Psoas muscle (tissue), 8 donors: ENCODE measurements at places on chromosomes 2 and 18. TPM values are rescaled to one million over a fixed set of nuclear protein-coding genes. Genes with fewer than 3 reads are reported as not detected.

Gene ASTL
- not detected for total RNA-seq

Gene FTCDNL1
- total RNA-seq = 22.1 TPM

- H3K36me3 ChIP-seq = peaks cover 4% of the 10 kb centered on the region
- DNase-seq = no peak
- no peak overlapping the region for H3K27ac ChIP-seq
- no peaks in the 10 kb centered on the region for H3K27me3 ChIP-seq
These were observed 35.6 kb downstream of the EIF2AK3 start for GRCh38 chr2:88591698-88592097.

GRCh38 chr2:1774929-1775328 is 30.6 kb upstream of the PXDN start:
- no peaks in the 10 kb centered on the region for H3K4me1 ChIP-seq
- H3K4me3 ChIP-seq = no peak overlapping the region
- no peaks in the 10 kb centered on the region for H3K27me3 ChIP-seq
- H3K27ac ChIP-seq = no peak overlapping the region
- H3K36me3 ChIP-seq = no peaks in the 10 kb centered on the region

- H3K4me3 ChIP-seq = no peak overlapping the region
- peaks cover 5% of the 10 kb centered on the region for H3K4me1 ChIP-seq
- DNase-seq = no peak
- no peaks in the 10 kb centered on the region for H3K27me3 ChIP-seq
- H3K36me3 ChIP-seq = no peaks in the 10 kb centered on the region
These were observed 10.9 kb downstream of the UXS1 start for GRCh38 chr2:106183101-106183696.

DNA sequence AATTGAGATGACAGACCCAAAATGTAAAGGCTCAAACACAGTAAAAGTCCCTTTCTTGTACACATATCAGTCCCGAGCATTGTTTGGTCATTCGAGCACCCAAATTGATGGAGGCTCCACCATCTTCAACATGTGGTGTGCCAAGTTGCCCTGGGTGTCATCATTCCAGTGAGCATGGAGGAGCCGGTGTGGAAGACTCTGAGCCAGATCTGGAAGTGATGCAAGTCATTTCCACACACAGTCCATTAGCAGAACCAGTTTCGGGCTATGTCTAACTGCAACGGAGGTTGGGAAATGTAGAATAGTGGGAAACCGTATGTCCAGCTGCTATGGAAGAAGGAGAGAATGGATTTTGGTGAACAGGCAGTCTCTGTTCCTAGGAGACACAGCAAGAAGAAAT is 40.9 kb upstream of the BZW1 start:
- H3K4me3 ChIP-seq = no peak overlapping the region
- no peak overlapping the region for H3K27ac ChIP-seq
- no peaks in the 10 kb centered on the region for H3K36me3 ChIP-seq

- no peak for DNase-seq
- no peaks in the 10 kb centered on the region for H3K27me3 ChIP-seq
- no peaks in the 10 kb centered on the region for H3K36me3 ChIP-seq
- H3K27ac ChIP-seq = no peak overlapping the region
- no peak overlapping the region for H3K4me3 ChIP-seq
These were observed 597.2 kb upstream of the ZEB2 start for GRCh38 chr2:145116834-145117725.

GRCh38 chr2:20933714-20934113 is 110.2 kb downstream of the APOB start:
- peaks cover 4% of the 10 kb centered on the region for H3K27me3 ChIP-seq
- no peak for DNase-seq
- no peak overlapping the region for H3K4me3 ChIP-seq
- H3K4me1 ChIP-seq = no peaks in the 10 kb centered on the region
- H3K27ac ChIP-seq = no peak overlapping the region

DNA sequence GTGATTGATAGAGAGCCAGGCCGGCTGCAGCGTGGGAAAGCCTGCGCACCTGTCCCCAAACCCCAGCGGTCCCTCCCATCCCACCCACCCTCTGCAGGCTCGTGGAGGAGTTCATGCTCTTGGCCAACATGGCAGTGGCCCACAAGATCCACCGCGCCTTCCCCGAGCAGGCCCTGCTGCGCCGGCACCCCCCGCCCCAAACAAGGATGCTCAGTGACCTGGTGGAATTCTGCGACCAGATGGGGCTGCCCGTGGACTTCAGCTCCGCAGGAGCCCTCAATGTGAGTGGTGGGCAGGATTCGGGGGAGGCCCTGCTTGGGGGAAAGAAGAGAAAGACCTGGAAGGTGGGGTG is 48.9 kb upstream of the ALPP start:
- no peaks in the 10 kb centered on the region for H3K27me3 ChIP-seq
- no peak overlapping the region for H3K4me3 ChIP-seq
- DNase-seq = no peak
- H3K27ac ChIP-seq = no peak overlapping the region
- no peaks in the 10 kb centered on the region for H3K4me1 ChIP-seq
- H3K36me3 ChIP-seq = no peaks in the 10 kb centered on the region

GRCh38 chr2:73187549-73187948 is 14.8 kb upstream of the NOTO start:
- DNase-seq = no peak
- H3K27me3 ChIP-seq = peaks cover 9% of the 10 kb centered on the region
